ENCODE measurements at places on chromosomes 1 and 21.

DNA sequence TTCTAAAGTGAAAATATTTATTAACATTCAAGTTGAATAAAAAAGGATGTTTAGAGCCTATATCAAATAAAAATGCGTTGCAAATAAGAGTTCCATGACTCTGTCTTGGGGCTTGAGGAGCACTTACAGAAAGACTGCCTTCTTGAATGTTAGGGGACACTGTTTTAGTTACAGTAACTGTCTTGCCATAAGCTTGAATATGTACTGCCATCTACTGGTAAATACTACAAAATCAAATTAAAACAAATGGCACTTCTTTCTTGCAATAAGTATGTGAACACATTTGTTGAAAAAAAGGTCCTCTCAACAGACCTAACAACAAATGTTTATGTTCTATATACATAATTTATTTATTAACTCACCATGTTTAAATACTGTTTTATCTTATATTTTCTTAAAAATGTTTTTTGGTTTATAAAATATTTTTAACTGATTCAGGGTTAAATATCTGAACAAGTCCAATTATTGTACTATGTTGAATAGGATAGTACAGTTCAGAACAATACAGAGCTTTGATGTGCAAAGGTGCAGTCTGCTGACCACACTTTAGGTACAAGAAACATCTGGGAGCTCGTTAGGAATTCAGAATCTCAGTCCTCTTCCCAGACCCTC is 199.5 kb downstream of the LRRIQ3 start:
- 0 out of 2 replicates have a peak, but pooled peaks cover 7% of the 10 kb centered on the region for H3K4me1 ChIP-seq
- H3K4me3 ChIP-seq: no peak overlapping the region
- no peak overlapping the region for H3K27ac ChIP-seq
- peak; percentile 17 for DNase-seq
- no peaks in the 10 kb centered on the region for H3K27me3 ChIP-seq
- no peaks in the 10 kb centered on the region for H3K36me3 ChIP-seq

DNA sequence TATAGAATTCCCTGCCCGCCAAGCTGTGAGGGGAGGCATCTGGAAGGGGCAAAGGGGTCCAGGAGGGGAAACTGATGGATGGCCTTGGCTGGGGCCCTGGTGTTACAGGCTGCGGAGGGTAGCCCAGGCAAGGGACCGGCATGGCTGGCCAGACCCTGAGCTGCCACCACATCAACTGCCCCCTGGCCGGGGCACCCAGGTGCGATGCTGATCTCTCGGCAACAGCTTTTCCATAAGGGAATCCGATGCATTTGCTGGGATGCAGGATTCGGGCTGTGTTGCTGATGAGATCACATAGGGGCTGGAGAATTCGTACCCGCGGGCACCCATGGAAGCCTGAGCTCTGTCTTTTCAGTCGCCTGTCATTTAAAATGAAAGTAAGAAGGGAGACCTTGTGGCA is 73.7 kb downstream of the PRDM16 start:
- no peak for DNase-seq

DNA sequence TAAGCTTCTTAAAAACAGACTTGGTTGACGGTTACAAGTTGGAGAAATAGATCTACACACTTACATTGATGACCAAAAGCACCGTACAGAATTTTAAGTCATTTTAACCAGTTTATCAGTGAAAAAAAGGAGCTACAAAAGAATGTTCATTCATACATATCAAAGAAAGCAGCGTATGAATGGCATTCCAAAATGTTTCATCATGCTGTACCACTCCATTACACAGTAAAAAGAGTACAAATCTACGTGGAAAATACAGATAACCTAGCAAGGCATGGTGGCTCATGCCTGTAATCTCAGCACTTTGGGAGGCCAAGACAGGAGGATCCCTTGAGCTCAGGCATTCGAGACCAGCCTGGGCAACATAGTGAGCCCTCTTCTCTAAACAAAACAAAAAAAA is 40.3 kb downstream of the ZZZ3 start:
- no peak for DNase-seq
- H3K4me3 ChIP-seq: no peak overlapping the region
- no peaks in the 10 kb centered on the region for H3K27me3 ChIP-seq

GRCh38 chr1:181504399-181504842 is 21.1 kb downstream of the CACNA1E start:
- H3K36me3 ChIP-seq: no peaks in the 10 kb centered on the region
- H3K27ac ChIP-seq: no peak overlapping the region
- H3K27me3 ChIP-seq: no peaks in the 10 kb centered on the region
- peaks cover 11% of the 10 kb centered on the region for H3K4me1 ChIP-seq

DNA sequence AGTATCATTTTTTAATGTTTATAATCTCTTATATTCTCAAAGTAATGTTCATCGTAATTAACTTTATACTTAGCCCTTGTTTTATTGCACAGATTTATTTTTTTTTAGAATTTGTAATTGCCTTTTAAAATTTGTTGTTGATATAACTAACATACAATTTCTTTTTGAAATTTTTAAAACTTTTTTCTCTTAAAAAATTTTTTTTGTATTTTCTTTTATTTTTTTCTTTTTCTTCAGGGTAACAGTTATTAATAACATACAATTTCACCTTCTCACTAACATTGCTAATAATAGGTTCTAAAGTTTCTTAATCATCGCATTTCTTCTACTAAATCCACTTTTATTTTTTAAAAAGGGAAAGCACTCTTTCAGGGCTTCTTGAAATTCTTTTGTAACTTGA is 11.3 kb upstream of the VAMP4 start:
- H3K27ac ChIP-seq: no peak overlapping the region
- H3K4me3 ChIP-seq: no peak overlapping the region
- no peaks in the 10 kb centered on the region for H3K36me3 ChIP-seq
- no peak for DNase-seq

GRCh38 chr1:231134624-231135023 is 27.2 kb upstream of the TRIM67 start:
- H3K4me3 ChIP-seq: no peak overlapping the region
- no peaks in the 10 kb centered on the region for H3K27me3 ChIP-seq
- H3K27ac ChIP-seq: no peak overlapping the region
- H3K4me1 ChIP-seq: no peaks in the 10 kb centered on the region
- no peak for DNase-seq

- H3K4me3 ChIP-seq: no peak overlapping the region
- no peaks in the 10 kb centered on the region for H3K4me1 ChIP-seq
- no peak overlapping the region for H3K27ac ChIP-seq
Observed at GRCh38 chr1:168167806-168168205, 11.0 kb upstream of the TIPRL start.

All from HepG2 (cell line).